Ureter (tissue), 1 donor: ENCODE measurements at places on chromosomes 4 and X. TPM values are rescaled to one million over a fixed set of nuclear protein-coding genes. Genes with fewer than 3 reads are reported as not detected.

Gene DCUN1D4
- 71.2 TPM for total RNA-seq

Gene SLAIN2
- 92.0 TPM for total RNA-seq

Gene CPE
- 70.4 TPM for total RNA-seq

Gene ERVMER34-1
- 3.7 TPM for total RNA-seq

Gene TBX22
- 0.18 TPM for total RNA-seq

Gene SPANXB1
- total RNA-seq: not detected

Gene ZDHHC15
- total RNA-seq: 1.8 TPM

Gene SHOX
- total RNA-seq: not detected

Gene PLXNA3
- total RNA-seq: 54.0 TPM

Gene TIMM8A
- total RNA-seq: 16.7 TPM

Gene SUPT20HL1
- total RNA-seq: 0.78 TPM

Gene PABPC4L
- total RNA-seq: 2.0 TPM

Gene DCAF12L2
- total RNA-seq: 0.34 TPM

Gene PLK4
- total RNA-seq: 4.7 TPM

Gene SSX4
- not detected for total RNA-seq

Gene TLR10
- total RNA-seq: 0.10 TPM

Gene ZAR1
- not detected for total RNA-seq

Gene GLRA3
- not detected for total RNA-seq

Gene EDA
- total RNA-seq: 4.8 TPM

Gene SOX3
- total RNA-seq: not detected

Gene SSX4B
- not detected for total RNA-seq

Gene HSFX4
- not detected for total RNA-seq

Gene FAM47A
- total RNA-seq: not detected

Gene CORIN
- 25.0 TPM for total RNA-seq

Gene CXCL3
- not detected for total RNA-seq

Gene ASB12
- total RNA-seq: 2.1 TPM

Gene RBM46
- not detected for total RNA-seq

Gene AMOT
- 27.5 TPM for total RNA-seq

Gene ARHGAP36
- total RNA-seq: not detected

Gene PRRG3
- 0.91 TPM for total RNA-seq

Gene FGF2
- total RNA-seq: 12.2 TPM

Gene GAGE12E
- not detected for total RNA-seq

Gene ATP7A
- total RNA-seq: 27.1 TPM
